Activated CD4-positive, alpha-beta T cell treated with anti-CD3 and anti-CD28 coated beads for 24 hours (primary cell): ENCODE measurements at places on chromosomes 7 and 10.

DNA sequence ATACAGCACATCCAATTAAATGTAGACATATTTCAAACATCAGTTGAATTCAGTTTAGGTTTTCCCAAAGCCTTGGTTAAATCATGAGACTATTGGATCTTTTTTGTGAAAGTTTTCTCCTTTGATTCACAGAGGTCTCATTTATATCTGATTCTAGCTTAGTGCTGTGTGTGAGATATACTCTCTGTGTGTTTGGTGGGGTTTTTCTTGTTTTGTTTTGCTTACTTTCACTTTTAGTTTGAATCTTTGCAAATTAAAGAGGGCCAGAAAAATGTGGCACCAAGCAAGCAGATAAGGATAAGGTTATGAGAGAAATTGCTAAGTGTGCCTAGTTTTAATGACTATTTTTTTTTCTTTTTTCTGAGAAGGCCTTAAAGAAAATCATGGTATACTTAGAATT, 12.6 kb upstream of the OR6B1 start:
- no peak for DNase-seq

DNA sequence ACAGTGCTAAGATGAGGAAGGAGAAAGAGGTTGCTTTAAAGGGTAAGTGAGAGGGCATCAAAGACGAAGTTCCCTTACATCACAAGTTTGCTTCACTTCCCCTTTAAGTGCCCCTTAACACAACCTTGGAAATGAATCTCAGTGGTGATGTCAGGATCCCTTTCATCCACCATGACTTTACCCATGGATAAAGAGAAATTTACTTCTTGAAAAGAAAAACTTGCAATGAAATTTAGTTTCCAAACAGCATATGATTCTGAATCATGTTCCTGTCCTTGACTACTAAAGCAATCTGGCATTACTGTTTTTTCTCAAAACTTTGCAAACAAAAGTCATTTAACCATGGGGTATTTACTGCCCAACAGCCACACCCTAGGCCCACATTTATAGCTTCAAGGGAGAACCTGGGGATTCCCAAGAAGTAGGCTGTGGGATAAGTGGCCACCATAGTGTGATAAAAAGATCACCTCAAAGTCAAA, 135.9 kb downstream of the ITGB8 start:
- DNase-seq = no peak

DNA sequence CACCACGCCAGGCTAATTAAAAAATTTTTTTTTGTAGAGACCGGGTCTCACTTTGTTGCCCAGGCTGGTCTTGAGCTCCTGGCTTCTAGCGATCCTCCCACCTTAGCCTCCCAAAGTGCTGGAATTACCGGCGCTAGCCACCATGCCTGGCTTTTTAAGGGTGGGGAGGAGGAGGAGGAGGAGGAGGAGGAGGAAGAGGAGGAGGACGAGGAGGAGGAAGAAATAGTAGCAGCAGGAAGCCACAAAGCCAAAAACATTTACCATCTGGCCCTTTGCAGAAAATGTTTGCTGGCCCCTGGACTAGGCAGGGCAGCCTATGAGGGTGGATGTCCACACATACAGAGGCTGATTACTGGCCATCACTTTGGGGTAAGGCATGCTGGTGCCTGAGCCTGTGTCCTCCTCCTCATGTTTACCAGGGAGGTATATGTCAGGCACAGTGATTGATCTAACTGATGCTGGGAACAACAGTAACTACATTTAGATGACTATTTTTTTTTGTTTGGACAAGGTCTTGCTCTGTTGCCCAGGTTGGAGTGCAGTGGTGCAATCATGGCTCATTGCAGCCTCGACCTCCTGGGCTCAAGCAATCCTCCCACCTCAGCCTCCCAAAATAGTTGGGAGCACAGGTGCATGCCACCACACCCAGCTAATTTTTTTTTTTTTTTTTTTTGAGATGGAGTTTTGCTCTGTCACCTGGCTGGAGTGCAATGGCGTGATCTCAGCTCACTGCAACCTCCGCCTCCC, 122.1 kb downstream of the HIP1 start:
- DNase-seq = no peak

DNA sequence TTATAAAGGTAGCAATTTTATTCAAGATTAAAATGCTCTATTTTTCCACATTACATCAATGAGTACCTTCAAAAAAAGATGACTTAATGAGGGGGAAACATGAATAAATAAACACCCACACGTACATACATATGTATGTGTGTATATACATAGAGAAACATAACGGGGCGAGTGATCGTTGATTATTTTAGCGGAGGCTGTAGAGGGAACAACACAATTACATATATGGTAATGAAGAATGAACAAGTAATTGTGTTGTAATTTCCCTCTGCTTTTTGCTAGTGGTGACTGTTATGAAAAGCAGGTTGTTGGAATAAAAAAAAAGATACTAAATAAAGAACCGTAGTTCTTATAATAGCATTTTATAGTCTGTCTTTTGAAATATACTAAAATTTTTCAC, 63.2 kb downstream of the CACNB2 start:
- DNase-seq = no peak

- no peak for DNase-seq
Measured at GRCh38 chr10:92162541-92162940, 128.3 kb downstream of the CPEB3 start.

DNA sequence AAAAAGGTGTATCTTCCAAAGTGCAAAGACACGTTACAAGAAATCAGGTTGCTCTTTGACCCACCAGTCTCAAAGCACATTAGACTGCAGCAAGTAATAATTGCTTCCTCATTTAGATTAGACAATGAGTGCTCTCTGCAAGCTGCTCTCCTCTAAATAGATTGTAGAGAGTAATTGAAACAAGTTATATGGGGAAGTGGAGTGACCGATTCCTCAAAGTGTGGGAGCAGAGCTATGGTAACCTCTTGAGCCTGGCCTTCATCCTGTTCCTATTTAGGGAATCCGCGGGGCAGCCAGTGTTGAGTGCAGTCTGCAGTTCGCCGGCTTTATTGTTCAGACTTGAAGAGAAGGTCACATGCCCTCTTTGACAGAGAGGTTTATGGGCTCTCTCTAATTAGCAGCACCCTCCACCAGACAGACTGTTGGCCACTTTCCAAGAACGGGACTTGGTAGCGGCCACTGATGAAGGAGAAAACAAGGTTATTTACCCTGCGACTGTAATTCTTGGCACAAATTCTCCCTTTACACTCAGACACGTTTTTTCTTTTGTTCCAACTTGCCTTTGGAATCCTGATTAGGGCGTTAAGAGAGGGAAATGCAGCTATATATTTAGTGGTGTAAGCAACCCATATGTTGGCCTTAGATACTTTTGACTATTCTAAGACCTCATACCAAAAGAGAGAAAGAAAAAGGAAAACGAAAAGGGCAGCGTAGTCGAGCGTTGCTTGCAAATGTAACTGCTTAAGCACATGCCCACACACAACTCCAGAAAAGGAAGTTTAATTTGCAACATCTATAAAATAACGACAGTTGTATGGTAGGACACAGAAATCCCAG, 107.5 kb downstream of the REEP3 start:
- no peak for DNase-seq

GRCh38 chr10:107415446-107415845, 250.9 kb upstream of the SORCS1 start:
- DNase-seq = no peak

DNA sequence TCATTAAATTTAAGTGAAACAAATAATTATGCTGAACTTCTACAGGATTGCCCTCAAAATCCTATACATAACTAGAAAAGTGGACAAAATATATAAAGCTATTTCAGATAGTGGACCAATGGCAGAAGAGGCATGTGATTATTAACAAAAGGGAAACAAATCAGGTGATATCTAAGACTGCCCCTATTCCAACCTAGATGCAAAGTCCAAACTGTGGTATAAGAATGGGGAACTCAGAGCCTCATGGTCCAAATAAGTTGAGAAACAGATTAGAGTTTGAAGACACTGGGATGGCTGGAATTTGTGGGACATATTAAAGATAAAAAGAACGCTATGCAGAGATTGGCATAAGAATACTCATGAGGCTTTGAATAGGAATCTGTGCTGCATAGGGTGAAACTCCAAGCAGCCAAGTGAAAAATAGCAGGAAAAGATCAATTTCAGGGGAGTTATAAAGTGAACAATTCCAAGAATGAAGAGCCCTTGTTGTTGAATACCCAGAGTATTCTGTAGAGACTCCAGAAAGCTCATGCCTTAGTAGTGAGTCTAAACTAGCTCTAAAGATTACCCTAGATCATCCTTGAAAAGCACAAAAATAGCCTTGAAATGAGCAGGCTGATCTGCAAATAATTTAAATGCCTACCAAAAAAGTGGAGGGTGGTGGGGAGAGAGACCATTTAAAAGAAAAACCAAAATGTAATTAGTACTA, 152.4 kb downstream of the IMMP2L start:
- no peak for DNase-seq

- no peak for DNase-seq
Measured at GRCh38 chr10:88092973-88093372, 229.5 kb downstream of the PTEN start.

- DNase-seq = no peak
Measured at GRCh38 chr7:50851891-50852290, 69.2 kb upstream of the GRB10 start.
